Tracheal epithelial cell (primary cell): ENCODE measurements at places on chromosomes 5 and 9. TPM values are rescaled to one million over a fixed set of nuclear protein-coding genes. Genes with fewer than 3 reads are reported as not detected.

Gene FBLL1
- total RNA-seq = under 0.01 TPM in 1 of 2 replicates, not detected in the other

Gene PCDHGB3
- 0.24 and 0.43 TPM in 2 replicates for total RNA-seq

Gene SLC34A3
- total RNA-seq = not detected in 2 replicates

Gene LHX2
- total RNA-seq = not detected in 2 replicates

Gene TRIM7
- total RNA-seq = 28.2 and 43.3 TPM in 2 replicates

Gene SLC25A2
- not detected in 2 replicates for total RNA-seq

Gene ANKRD18A
- total RNA-seq = 0.48 and 0.64 TPM in 2 replicates

Gene N4BP3
- total RNA-seq = 3.8 and 4.8 TPM in 2 replicates

Gene SLC6A7
- under 0.01 TPM in 1 of 2 replicates, not detected in the other for total RNA-seq

Gene CDH6
- total RNA-seq = 2.3 and 38.6 TPM in 2 replicates

Gene RAD1
- total RNA-seq = 16.1 and 22.2 TPM in 2 replicates

Gene NR5A1
- 0.21 TPM in 1 of 2 replicates, not detected in the other for total RNA-seq

Gene OLFML2A
- total RNA-seq = 20.2 and 25.1 TPM in 2 replicates

Gene PCDHA3
- total RNA-seq = under 0.01 TPM in 2 replicates

Gene PDLIM4
- total RNA-seq = 33.7 and 147 TPM in 2 replicates

Gene IL9
- total RNA-seq = not detected in 2 replicates

Gene FAM163B
- total RNA-seq = not detected in 2 replicates

Gene PCDHB15
- 0.21 and 0.24 TPM in 2 replicates for total RNA-seq

Gene CHD1
- 47.0 and 58.8 TPM in 2 replicates for total RNA-seq

Gene HSPB3
- not detected in 2 replicates for total RNA-seq

Gene AGXT2
- total RNA-seq = under 0.01 TPM in 1 of 2 replicates, not detected in the other

Gene PCDHGA8
- 0.21 and 0.48 TPM in 2 replicates for total RNA-seq

Gene MEF2C
- total RNA-seq = 0.85 and 1.7 TPM in 2 replicates

Gene PRKAA1
- 45.3 and 72.5 TPM in 2 replicates for total RNA-seq
